NCI-H2171 (cell line): ENCODE measurements at places on chromosomes 11 and 22.

GRCh38 chr11:702462-703461, 3.3 kb upstream of the EPS8L2 start:
- no peak for DNase-seq

DNA sequence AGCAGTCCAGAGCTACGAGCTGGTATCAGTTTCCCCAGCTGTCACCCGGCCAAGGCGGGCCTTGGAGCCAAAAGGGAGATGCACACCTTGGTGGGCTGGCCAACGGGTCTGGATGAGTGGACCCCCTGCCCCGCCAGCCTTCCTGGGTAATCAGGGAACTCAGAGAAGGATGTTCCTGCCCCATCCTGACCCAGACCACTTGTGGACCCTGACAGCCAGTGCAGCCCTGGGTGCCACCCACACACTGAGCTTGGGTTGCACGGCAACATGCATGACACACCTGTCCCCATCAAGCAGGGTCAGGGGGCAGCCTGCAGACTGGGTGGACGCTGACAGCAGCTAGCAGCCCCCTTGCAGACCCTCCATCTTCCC, 8.6 kb downstream of the SLC25A1 start:
- DNase-seq = no peak

DNA sequence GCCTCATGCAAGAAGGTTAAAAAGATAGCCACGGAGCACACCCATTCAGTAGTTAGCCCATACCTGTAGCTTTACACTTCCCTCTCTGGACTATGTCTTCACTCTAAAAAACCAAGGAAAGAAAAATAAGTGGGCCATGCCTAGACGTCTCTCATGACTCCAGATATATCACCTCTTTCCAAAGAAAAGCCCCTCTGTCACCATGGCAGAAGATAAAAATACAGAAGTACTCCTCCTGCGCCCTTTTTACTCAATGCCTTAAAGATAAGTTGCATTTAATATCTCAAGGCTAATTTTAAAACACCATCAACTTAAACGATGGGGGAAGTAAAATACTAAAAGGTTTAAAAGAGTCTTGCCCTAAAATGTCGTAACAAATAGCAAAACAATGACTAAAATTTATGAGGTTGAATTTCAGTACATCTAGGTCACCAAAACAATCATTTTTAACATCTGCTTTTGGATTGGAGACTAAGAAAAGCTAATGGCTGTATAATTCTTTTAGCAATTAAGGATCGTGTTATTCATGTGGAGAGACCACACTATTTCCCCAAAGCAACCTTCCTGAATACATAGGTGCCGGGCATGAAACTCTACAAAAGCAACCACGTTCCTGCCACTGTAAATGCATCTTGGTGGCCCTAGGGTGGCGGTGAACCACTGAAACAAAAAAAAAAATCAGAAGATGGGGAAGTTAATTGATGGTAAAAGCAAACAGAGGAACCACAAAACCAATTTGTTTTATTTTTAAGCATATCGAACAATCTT, 46.0 kb downstream of the CELF1 start:
- no peak for DNase-seq

- no peak for DNase-seq
Observed at GRCh38 chr11:24793479-24793878, 296.6 kb downstream of the LUZP2 start.

DNA sequence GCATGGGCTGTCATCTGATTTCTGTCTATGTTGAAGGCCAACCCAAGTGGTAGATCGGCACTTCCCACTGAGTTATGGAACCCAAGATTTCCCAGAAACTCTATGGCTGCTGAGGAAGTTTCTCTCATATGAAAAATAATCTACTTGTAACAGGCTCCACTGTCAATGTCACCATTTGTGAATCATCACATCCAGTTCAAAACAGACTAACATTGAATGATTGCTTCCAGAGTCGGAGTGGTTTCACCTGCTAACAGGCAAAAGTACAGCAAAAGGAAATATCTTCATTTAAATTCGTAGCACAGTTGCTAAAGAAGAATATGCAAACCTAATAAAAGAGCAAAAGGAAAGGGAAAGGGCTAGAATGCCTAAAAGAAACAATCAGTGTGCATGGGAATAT, 12.8 kb downstream of the WT1 start:
- no peak for DNase-seq

DNA sequence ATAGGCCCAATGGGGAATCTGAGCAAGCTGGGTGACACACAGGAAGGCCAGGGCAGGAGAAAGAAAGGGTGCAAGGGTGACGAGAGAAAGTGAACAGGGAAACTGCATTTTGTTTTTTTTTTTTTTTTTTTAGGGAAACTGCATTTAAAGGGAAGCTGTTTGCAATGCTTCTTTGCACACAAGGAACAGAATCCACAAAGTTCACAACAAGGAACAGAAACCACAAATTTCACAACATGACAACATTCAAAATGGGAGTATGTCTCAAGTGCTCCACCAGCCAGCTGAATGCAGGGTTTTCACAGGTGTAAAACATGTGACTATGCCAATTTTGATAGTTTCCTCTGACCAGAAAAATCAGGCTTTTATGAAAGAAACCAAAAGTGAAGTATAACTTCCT, 6.8 kb upstream of the PLAAT3 start:
- DNase-seq = no peak

DNA sequence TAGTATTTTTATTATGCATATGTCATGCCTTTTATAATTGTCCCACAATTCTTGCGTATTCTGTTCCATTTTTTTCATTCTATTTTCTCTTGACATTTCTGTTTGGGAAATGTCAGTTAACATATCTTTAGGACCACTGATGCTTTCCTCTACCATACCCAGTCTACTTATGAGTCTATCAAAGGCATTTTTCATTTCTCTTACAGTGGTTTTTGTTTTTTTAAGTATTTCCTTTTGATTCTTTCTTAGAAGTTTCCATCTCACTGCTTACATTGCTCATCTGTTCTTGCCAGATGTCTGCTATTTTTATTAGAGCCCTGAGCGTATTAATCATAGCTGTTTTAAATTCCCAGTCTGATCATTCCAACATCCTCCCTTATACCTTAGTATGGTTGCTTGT, 29.3 kb upstream of the OR8B8 start:
- no peak for DNase-seq

DNA sequence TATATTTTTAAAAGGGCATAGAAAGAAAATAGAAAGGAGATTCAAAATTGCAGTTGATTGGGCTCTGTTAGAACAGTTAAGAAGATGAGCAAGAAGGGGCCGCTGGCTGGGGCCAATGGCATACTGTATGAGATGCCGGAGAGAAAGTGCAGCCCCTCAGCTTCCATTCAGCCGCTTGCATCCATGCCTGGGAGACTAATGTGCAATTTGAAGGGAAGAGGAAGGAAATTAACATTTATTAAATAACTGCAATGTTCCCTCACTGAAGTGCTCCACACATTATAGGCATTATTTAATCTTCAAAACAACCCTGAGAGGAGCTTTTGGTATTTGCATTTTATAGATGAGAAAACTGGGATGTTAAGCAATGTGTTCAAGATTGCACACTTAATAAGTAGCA, 44.7 kb upstream of the CSNK2A3 start:
- DNase-seq = no peak

GRCh38 chr11:64837887-64838351, 6.5 kb downstream of the CDC42BPG start:
- DNase-seq = no peak

DNA sequence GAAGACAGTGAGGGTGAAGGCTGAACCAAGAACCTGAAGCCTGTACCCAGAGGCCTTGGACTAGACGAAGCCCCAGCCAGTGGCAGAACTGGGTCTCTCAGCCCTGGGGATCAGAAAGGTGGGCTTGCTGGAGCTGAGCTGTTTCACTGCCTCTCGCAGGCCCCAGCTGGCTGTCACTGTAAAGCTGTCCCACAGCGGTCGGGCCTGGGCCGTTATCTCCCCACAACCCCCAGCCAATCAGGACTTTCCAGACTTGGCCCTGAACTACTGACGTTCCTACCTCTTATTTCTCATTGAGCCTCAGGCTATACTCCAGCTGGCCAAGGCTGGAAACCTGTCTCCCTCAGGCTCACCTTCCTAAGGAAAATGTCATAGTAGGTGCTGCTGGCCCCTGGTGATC, 4.1 kb downstream of the PPP1CA start:
- DNase-seq = no peak

DNA sequence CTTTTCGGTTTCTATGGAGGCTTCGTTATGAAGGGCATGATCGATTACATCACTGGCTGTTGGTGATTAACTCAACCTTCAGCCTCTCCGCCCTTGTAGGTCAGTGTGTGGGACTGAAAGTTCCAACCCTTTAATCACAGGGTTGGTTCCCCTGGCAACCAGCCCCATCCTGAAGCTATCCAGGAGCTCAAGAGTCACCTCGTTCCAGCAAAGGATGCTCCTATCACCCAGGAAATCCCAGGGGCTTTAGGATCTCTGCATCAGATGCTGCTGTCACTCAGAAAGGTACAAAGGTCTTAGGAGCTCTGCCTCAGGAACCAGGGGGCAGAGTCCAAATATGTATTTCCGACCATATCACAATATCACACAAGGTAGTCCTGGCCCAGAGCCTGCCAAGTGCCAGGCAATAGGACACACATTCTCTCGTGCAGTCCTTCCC, 123.5 kb upstream of the PARVA start:
- DNase-seq = no peak

- DNase-seq = no peak
Observed at GRCh38 chr11:69320326-69320725, 26.4 kb downstream of the MYEOV start.
